ENCODE measurements at places on chromosomes 13 and 19.

GRCh38 chr13:113411216-113412023 lies 41.9 kb downstream of the ADPRHL1 start:
- no peak for DNase-seq

GRCh38 chr19:18674616-18675015 lies 8.9 kb upstream of the CRTC1 start:
- no peak for DNase-seq

DNA sequence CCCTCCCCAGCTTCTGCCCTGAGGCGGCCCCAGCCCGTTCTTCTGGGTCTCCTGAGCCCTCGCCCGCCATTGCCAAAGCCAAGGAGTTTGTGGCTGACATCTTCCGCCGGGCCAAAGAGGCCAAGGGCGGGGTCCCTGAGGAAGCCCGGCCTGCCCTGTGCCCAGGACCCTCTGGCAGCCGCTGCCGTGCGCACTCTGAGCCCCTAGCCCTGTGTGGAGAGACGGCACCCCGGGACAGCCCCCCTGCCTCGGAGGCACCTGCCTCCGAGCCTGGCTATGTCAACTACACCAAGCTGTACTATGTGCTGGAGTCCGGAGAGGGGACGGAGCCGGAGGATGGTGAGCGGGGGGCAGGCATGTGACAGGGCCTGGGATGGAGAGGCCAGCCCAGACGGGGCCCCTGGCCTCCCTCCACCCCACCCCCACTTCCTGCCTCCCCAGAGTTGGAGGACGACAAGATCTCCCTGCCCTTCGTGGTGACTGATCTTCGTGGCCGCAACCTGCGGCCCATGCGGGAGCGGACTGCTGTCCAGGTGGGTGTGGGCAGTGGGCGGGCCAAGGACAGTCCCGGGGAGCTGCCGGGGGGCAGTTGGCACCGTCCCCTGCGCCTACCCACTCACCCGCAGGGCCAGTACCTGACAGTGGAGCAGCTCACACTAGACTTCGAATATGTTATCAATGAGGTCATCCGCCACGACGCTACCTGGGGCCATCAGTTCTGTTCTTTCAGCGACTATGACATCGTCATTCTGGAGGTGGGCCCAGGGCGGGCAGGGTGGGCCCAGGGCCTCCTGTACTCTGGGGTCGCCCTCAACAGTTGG lies 7.0 kb downstream of the DCAF15 start:
- no peak for DNase-seq

DNA sequence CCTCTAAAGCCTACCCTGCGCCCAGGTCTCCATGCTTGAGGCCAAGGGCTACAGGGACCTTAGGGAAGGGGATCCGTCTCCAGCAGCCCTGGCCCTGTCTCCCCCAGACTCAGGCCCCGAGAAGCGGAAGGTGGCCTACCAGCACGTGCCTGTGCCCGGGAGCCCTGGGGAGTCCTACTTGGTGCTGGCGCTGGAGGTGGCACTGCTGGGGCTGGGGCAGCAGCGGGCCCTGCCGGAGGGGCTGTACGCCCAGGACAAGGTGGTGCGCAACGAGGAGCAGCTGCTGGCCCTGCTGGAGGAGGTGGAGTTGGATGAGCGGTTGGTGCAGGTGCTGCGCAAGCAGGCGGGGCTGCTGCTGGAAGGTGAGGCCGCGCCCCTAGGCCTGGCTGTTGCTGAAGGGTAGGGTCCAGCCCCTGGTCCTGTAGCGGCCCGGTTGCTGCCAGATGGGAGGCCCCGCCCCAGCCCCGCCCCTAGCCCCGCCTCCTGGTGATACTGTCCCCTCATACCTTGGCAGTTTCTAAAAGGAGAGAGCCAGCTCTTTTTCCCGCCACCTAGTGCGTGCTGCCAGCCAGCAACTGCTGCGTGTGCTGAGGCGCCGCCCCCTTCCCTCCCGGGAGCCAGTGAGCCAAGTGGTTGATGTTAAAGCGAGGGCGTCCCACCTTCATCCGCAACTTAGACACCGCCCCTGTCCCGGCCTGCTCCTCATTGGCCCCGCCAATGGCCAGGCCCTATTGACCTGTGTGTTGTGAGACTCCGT lies 22.6 kb downstream of the ZSWIM4 start:
- no peak for DNase-seq

- no peak for DNase-seq
These were observed 16.2 kb downstream of the LAIR2 start for GRCh38 chr19:54518844-54519243.

DNA sequence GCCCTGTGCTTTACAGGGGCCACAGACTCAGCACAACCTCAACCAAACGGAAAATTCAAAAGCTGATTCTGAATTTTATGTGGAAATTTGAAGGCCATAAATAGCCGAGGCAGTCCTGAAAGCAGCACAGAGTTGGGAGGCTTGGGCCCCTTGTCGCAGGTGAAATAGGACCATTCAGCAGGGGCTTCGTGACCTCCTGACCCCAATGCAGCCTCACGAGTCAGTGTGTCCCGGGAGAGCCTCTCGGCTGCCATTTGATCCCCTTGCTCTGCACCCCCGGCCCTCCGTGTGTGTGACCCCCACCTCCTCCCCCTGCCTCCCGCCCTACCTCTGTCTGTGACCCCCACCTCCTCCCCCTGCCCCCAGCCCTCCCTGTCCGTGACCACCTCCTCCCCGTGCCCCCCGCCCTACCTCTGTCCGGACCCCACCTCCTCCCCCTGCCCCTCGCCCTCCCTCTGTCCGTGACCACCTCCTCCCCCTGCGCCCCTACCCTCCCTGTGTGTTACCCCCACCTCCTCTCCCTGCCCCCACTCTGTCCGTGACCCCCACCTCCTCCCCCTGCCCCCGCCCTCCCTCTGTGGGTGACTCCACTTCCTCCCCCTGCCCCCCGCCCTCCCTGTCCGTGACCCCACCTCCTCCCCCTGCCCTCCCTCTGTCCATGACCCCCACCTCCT lies 41.7 kb upstream of the TFDP1 start:
- no peak for DNase-seq

DNA sequence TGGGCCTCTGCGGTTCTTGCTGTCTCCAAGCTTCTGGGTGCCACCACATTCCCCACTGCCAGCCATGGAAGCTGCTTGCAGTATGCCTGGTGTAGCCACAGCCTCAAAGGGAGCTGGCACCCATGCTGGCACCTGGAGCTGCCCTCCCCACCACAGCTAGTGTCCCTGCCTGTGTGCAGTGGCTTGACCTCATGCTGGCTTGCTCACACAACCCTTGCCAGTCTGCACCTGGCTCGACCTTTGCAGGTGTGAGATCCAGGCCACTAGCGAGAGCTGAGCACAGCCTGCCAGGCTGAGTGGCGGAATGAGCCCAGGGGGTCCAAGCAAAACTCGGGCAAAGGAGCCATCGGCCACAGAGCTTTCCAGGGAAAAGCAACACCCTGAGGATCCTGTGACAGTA lies 236.7 kb upstream of the CSNK1A1L start:
- DNase-seq, result no peak

- DNase-seq, result peak; percentile 67
These were observed 1.7 kb downstream of the ERCC5 start for GRCh38 chr13:102847272-102848234.

GRCh38 chr19:2227415-2228156 lies 8.5 kb downstream of the PLEKHJ1 start:
- DNase-seq, result no peak

DNA sequence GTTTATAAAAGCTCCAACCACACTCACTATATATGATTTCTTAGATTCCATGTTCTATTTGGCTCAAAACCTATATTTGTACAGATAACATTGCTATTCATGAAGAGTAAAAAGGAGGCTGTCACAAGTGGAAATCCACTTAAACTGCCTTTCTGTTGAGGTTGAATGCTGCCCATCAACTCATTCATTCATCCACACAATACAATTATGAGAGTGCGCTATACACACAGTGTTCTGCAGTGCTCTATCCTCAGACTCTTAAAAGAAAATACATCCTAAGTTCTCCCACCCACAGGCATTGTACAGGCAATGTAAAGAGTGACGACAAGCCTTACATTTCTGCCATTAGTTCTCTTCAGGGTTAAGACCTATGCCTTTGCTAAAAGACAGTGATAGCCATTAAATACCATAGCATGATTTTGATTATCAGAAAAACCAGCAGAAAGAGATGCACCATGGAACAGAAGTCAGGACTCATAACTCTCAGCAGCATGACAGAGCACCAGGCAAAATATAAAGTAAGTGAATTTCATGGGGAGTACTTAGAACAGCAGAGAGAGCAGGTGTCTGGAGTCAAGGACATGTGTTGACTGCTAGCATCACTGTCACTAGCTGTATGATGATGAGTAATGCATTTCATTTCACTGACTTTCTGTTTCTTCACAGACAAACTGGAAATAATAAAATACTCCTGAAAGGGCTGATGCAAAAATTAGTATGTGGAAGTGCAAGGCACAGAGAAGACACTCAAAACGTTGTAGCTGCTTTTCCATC lies 218.0 kb downstream of the RBM26 start:
- no peak for DNase-seq

- no peak for DNase-seq
These were observed 181.5 kb downstream of the USP12 start for GRCh38 chr13:26989957-26990713.

- DNase-seq, result peak; percentile 72
These were observed 111.2 kb downstream of the KCNRG start for GRCh38 chr13:50126263-50126992.
